NCI-H226 (cell line): ENCODE measurements at places on chromosomes 16 and 17.

DNA sequence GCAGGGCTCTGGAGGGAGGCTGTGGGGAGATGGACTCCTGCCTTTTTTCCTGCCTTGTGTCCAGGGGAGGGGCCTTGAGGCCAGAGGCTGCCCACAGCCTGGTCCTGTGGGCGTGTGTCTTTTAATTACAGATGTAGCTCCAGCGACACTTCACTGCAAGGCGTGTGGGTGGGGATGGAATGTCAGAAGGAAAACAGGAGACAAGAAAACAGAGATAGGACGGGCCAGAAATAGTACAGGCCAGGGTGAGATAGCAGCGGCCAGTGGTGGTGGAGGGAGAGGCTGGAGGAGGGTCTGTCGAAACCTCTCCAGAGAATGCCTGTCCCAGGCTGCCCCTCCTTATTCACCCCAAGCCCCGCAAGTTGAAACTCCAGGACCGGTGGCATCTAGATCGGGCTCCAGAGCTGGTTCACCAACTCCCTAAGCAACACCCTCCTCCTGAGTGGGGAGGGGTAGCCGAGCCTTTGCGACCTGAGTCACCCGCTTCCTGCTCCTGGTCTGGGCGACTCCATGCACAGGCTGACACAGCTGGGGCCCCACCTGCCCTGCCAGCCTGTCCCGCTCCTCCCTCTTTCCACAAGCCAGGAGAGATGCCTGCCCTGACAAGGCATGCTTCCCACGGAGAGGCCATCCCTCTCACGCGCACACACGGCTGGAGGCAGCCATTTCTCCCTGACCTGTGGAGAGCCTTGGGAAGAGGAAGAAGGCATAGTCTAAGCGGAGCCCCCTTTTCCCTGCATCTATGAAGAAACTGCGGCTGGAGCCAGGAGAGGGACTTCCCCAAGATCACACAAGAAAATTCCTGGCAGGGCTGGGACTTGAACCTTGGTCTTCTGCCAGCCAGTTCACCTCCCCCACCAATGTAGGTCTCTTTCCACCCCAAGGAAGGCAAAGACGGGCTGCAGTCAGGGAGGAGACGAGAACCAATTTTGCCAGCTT, 6.6 kb upstream of the JUP start:
- DNase-seq, result peak; percentile 88

DNA sequence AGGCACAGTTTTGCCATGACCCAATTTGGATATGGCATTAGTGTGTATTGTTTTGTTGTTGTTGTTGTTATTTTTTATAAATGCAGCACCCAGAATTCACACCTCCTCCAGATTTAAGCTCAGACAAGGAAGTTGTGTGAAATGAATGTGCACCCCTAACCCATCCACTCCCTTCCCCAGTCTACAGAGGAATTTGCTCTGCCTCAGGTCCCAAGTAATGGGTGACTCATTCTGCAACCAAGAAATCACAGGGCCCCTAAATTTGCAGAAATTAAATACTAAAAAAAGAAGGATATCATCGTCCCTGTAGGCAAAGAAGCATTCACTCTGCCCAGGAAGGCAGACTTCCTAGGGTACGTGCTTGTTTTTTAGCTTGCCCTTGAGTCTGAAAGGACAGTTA, 62.3 kb downstream of the CLEC16A start:
- no peak for DNase-seq

- no peak for DNase-seq
Measured at GRCh38 chr17:7241090-7241733, 1.0 kb downstream of the GABARAP start.

- DNase-seq, result no peak
Measured at GRCh38 chr17:33258296-33258695, 34.8 kb downstream of the ASIC2 start.

- DNase-seq, result no peak
Measured at GRCh38 chr16:23991066-23991465, 155.3 kb downstream of the PRKCB start.

GRCh38 chr17:8948462-8948861, 17.0 kb downstream of the PIK3R5 start:
- DNase-seq, result no peak

- peak; percentile 89 for DNase-seq
Measured at GRCh38 chr17:44417553-44417952, 28.1 kb upstream of the ITGA2B start.
